Activated T-cell treated with anti-CD3 and anti-CD28 coated beads for 1 hour (primary cell): ENCODE measurements at places on chromosomes 16 and 17.

- DNase-seq = peak; percentile 40
Observed at GRCh38 chr16:87963400-87963799, 12.2 kb downstream of the BANP start.

GRCh38 chr17:28724500-28725165 is 1.4 kb downstream of the TLCD1 start:
- no peak for DNase-seq

DNA sequence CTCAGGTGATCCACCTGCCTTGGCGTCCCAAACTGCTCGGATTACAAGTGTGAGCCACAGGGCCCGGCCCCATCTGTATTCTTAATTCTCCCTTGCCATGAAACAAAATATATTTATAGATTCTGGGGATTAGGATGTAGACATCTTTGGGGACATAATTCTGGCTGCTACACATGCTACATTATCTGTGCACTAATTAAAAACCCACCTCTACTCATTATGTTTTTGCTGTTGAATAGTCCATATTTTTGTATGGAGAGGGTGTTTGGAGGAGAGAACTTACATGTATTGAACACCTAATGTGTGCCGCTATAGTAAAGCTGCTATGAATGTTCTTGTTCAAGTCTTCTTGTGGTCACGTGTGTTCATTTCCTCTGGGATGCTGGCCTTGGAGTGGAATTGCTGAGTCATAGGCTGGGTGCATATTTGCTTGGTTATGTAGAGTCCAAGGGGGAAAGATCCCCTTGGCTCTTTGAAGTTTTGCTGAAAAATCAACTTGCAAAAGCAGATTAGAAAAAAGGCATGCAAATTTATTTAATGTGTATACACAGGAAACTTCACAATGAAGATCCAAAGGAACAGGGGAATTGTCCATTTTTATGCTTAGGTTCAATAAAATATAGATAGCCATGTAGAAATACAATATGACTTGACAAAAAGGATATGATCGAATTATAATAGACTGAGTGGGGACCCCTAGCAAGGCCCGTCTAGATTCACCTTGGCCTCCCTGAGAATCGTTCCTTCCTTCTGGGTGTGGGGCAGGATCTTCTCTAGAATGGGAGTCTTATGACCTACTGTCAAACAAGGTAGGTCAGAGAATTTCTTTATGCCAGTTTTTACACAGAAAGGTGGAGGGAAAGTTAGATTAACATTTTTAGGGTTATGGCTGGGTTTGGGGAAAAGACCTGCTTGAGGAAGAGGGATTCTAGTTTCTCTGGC is 42.1 kb upstream of the GPRC5B start:
- DNase-seq = no peak

- no peak for DNase-seq
Observed at GRCh38 chr16:652454-653305, 3.5 kb downstream of the WDR90 start.

GRCh38 chr16:21617607-21618006 is 18.2 kb downstream of the METTL9 start:
- no peak for DNase-seq

GRCh38 chr16:57284952-57285363 is 486 bp upstream of the PLLP start:
- no peak for DNase-seq

DNA sequence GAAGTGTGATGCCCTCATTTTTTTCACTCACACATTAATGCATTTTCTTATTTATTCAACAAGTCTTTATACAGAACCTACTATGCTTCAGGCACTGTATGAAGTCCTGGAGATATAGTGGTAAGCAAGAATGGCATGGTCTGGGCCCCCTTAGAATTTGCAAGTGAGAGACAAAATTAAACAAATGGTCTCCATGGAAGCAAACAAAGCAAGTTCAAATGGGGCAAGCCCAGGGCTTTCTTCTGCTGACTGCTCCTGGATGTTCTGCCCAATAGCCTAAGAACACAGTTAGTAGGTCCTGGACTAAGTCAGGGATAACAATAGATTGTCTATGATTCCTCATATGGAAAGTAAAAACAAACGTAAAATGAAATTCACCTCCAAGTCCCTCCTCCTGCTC is 31.3 kb upstream of the DDX52 start:
- DNase-seq = no peak

DNA sequence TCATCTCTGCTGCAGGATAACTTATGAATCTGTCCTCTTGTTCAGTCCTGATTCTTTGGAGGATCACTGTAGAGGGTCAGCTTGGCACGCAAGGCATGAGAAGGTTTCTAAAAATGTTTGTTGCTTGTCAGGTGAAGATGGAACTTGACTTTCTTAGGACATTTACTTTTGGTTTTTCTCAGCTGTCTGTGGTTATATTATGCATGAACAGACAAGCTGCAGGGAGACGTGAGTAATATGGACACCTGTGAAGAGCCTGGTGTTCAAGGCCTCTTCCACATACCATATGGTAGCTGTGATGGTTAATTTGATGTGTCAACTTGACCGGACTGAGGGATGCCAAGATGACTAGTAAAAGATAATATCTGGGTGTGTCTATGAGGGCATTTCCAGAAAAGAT is 270.2 kb upstream of the CPHXL start:
- DNase-seq = no peak

DNA sequence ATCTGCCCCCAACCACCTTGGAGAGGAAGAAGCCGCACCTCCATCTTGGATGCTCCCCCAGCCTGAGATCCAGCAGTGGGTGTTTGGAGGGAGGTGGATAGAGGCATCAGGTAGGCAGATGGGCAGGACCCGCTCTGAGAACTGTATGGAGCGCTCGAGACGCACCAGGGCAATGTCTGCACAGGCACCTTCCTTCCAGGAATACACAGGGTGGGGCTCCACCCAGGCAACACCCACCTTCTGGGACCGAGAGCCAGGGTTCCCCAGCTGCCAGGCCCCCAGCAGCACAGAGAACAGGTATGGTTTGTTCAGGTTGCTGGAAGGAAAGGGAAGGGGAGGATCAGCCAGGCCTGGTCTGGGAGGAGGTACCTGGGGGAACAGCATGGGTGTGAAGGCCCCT is 2.4 kb downstream of the PRSS22 start:
- no peak for DNase-seq

GRCh38 chr17:11330006-11330405 is 89.0 kb downstream of the SHISA6 start:
- no peak for DNase-seq

GRCh38 chr17:36632916-36633771 is 31.8 kb downstream of the MRM1 start:
- no peak for DNase-seq

DNA sequence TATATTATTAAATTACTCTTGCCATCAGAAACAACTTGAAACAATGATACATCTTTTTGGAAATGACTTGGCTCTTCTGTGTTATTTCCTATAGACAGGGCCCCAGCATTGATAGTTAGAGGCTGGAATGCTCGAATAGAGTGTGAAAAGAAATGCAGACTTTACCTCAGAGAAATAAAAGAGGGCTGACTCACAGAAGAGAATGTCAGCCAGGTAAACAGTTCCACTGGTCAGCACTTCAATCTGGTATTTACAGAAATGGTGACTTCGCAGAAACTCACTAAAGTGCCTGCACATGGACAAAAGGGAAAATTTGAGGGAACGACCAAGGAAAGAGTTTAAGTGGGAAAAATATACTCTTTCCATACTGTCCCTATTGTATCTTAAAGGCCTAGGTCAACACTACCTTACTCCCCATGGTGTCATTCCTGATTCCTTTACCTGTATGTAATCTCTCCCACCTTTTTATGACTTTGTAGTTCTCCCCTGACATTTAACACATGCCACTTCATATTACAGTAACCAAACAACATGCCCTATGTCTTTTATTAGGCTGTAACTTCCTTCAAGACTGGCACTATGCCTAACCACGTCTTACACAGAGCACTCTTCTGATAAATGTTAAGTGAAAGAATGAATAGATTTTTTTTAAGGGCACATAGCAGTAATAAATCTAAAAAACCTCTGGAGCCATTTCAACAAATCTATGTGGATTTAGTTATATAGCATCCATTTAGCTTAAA is 36.7 kb downstream of the AKAP10 start:
- DNase-seq = no peak

- no peak for DNase-seq
Observed at GRCh38 chr16:27236635-27237218, 31.8 kb downstream of the NSMCE1 start.

- DNase-seq = no peak
Observed at GRCh38 chr16:30892670-30893416, 1.0 kb downstream of the BCL7C start.

DNA sequence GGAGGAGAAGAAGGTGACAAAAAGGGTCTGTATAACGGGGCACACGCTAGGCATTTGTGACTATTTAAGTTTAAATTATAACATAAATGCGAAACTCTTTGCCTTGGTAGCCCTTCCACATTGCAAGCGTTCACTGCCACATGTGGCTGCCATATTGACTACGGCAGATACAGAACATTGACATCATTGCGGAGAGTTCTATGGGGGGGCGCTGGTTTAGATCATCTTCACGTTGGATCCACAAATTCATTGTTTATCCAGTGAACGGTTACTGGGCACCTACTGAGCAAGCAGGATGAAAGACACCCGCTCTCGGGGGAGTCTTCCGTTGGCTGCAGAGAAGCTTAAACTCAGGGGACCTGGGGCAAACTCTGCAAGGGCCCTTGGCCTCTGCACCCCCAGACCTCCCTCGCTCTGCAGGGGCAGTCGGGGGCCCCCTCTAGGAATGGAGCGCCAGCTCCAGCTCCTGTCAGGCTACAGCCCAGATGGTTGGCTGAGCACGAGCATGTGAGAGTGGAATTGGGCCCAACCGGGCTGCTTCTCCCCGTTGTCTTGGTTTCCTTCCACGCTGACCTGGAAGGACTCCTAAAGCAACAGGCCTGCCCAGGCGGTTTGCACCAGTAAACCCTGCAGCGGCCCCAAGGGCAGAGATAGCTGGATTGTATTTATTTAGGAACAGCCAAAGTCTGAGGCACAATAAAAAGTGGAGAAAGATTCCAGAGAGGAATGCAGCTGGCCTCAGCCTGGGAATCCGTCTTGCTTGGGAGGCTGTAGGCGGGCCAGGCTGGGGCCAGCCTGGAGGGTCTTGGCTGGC is 172.2 kb downstream of the SEC14L1 start:
- no peak for DNase-seq

GRCh38 chr16:67542464-67542863 is 13.8 kb downstream of the RIPOR1 start:
- peak; percentile 51 for DNase-seq

DNA sequence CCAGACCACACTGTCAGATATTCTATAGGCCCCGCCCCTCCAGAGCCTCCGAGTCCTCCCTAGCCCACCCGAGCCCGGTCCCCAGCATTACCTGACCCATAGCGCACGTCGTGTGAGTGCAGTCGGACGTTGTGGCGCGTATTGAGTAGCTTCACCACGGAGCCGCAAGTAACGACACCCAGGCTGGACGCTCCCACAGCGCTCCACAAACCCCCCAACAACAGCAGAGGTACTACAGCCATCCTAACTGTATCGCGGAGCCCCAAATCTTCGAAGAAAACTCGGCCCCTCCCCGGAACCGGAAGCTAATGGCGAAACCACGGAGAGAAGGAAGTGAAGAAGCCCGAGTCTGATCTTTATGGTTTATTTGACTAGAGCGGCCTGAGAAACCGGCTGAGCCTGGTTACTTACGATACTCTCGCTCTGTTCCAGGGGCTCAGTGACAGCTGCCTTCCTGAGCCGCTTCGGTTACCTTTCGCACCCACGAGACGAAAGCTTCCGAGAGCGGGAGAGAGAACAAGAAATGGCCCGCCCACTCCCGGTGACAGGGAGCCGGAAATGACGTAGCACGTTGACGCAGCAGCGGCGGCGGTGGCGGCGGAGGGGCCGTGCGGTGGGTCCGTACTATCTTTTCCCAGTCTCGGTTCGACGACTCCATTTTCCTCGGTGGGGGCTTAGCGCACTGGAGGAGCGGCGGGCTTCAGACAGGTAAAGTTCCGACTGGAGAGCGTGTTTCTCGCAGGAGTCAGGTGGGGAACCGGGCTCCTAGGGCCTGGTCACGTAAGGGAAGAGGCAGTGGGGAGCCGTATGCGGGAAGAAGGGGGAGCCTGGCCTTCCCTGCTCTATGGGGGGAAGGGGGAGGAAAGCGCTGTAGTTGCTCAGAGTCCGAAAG is at the start of the genes SDF2 and SUPT6H:
SDF2 (minus strand) TSS at position 272 of the 892 bp plus-strand sequence; CDS start at position 242, 30 bp downstream.
SUPT6H (plus strand) TSS at position 571 of the 892 bp plus-strand sequence. CDS start 11,197 bp downstream, outside the sequence.
- DNase-seq = peak; percentile 90

DNA sequence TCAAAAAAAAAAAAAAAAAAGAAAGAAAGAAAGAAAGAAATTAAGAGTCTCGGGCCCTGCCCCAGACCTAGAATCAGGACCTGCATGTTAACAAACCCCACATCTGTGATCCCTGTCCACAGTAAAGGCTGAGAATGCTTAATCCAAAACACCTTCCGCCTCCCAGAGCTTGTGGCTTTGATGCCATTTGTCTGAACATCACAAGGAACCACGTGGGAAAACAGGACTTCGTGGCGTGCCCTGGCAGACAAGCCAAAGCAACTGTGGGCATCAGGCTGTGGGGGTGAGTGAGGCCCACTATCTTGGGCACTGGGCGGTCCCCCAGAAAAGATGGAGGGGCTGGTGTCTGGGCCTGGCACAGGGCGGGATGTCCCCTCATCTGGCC is 173.4 kb upstream of the CIBAR2 start:
- DNase-seq = no peak

DNA sequence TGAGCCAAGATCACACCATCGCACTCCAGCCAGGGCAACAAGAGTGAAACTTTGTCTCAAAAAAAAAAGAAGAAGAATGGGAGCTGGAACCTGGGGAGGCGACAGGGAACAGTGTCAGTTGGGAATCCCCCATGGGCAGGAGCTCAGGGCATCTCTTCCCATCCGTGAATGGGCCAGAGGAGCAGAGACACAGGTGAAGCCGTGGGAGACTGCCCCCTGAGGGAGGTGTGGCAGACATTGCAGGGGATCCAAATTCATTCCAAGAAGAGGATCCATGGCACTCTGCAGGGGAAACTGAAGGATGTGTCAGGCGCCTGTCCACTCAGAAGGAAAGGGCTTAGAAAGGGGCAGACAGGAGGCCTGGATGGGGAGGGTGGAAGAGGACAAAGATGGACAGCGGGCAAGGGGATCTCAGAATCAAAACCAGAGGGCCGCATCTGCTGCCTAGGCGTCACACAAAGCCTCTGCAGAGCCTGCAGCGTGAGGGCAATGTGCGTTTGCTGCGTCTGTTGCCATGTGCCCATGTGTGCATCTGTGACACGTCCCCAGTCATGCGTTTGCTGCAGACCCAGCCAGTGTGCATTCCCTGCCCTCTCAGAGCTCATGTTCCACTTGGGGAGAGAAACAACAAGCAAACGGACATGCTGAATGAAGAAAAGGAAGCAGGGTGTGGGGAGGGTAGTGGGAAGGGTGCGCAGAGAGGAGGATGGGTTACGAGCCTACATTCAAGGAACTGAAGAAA is 30.6 kb upstream of the TNRC6C start:
- DNase-seq = no peak

DNA sequence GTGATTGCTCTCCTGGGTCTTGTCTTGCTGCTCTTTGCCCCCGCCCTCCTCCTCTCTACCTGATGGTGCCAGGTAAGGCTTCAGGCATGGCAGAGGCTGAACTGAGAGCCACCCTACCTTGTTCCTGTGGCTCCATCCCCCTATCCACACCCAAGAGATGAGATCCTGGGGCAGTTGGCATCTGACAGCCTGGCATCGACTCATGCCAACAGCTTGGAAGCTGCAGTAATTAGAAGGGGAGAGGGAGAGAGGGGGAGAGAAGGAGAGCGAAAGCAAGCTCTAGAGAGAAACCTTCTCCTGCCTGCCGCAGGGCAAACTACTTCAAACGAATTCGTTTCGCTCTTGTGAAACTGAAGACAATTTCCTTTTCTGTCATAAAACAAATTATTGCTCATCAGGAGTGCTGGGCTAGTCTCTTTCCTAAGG is 13.8 kb upstream of the SP6 start:
- no peak for DNase-seq
